Inflammatory macrophage treated with lipopolysaccharide for 4 hours (primary cell): ENCODE measurements at places on chromosomes 6 and 20.

GRCh38 chr6:67683960-67684359, 951.1 kb upstream of the ADGRB3 start:
- no peak for DNase-seq

GRCh38 chr6:15501826-15502445, 160.9 kb downstream of the DTNBP1 start:
- no peak for DNase-seq

GRCh38 chr6:30570740-30571074, 535 bp upstream of the ABCF1 start:
- peak; percentile 61 for DNase-seq

- peak; percentile 71 for DNase-seq
Observed at GRCh38 chr6:26286168-26286877, 78.7 kb upstream of the BTN3A2 start.

- peak; percentile 59 for DNase-seq
Observed at GRCh38 chr20:38321959-38322598, 18.1 kb downstream of the BPI start.

GRCh38 chr6:133623621-133624020, 265.3 kb upstream of the TCF21 start:
- DNase-seq = no peak

- no peak for DNase-seq
Observed at GRCh38 chr20:9031991-9032390, 36.9 kb upstream of the PLCB4 start.

DNA sequence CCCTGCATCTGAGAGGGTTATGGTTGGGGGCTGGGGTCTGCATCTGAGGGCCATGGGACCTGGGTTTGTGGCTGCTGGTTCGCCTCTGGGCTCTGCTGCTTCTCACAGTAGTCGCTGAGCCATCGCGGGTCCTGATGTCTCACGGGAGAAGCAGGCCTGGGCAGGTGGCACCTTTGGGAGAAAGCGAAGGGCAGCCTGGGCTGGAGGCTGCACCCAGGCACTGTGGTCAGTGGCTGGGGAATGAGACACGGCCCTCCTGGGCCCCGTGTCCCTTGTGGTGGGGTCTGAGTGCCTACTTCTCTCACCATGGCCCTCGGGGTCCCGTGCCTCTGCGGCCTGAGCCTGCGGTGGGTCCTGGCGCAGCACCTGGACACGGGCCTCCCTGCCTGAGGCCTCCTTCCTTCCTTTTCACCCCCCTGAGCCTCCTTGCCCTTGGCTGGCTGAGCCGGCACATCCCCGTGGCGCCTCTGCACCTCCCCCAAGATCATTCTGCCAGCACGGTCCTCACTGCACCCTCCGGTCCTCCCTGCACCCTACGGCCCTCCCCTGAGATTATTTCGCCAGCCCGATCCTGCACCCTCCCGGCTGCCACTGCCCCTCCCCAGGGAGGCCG, 206.0 kb downstream of the ERMARD start:
- DNase-seq = no peak

GRCh38 chr6:95636552-95637431, 59.5 kb downstream of the MANEA start:
- no peak for DNase-seq

DNA sequence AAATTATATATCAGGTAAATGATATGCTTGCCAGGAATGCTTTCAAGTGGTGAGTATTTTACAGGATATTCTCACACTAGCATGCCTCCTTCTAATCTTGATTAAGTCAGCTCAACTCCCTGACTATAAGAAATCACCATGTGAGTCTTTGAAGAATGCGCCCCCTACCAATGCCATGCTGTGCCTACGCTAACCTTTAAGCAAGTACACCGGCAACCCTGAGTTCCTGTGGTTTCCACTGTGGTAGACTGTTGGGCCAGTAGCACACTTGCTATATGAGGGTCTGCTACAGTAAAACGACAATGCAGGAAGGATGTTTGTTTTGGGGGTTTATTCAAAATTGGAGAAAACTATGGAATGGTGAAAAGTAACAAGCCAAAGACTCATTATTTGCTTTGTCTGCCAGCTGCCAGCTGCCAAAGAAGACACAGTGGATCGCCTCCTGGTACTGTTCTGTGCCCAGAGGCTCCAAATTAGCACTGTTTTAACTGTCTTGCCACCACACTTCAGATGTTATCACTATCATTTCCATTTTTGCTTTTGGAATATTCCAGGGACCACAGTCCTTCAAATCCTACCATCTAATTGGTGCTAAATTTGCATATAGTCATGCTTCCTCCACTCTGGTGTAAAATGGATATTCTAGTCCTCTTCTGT, 333.5 kb downstream of the RNGTT start:
- no peak for DNase-seq

GRCh38 chr6:136784910-136785746, 7.1 kb downstream of the MAP3K5 start:
- DNase-seq = peak; percentile 87

GRCh38 chr6:10441655-10442009, 26.8 kb upstream of the TFAP2A start:
- no peak for DNase-seq

DNA sequence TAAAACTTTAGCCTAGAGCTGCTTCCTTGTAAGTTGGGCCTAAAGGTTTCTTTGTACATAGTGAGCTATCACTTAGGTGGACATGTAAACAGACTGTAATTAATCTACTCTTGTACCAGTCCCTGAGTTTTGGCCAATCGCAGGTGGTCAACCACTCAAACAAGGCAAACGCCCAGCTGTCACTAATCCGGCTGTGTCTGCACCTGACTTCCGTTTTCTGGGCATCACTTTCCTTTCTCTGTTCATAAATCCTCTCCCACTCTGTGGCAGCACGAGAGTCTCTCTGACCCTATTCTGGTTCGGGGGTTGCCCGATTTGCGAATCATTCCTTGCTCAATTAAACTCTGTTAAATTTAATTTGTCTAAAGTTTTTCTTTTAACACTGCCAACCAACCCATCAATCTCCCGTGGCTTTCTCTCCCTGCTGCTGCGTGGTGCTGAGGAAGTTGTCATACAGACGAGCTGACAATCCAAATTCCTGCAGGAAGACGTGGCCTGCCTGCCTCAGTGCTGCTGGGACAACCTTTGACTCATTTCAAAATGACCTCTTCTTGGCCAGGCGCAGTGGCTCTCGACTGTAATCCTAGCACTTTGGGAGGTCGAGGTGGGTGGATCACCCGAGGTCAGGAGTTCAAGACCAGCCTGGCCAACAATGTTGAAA, 206.3 kb downstream of the QKI start:
- DNase-seq = no peak

DNA sequence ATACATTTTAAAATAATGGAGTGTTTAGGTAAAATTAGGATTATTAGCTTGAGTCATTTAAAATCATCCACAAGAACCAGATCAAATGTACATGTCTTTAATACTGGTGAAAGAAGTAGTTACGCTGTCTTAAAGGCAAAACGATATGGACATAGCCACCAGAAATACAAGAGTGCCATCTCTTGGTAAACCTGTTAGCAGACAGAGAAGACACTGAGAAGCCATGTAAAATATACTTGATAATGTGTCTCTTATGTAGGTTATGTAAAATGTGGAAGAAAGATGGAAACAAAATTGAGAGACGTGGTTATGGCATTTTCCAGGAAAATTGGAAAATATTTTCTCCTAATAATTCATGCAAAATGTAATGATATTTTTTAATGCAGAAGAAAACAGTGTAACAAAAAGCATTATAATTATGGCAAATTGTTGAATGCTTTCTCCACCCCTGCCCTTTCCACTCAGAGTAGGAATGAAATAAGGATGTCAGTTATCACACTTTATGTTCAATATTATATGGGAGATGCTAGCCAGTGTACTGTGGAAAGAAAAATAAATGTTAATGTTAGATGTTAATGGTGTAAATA, 12.2 kb upstream of the SLC17A2 start:
- peak; percentile 57 for DNase-seq

DNA sequence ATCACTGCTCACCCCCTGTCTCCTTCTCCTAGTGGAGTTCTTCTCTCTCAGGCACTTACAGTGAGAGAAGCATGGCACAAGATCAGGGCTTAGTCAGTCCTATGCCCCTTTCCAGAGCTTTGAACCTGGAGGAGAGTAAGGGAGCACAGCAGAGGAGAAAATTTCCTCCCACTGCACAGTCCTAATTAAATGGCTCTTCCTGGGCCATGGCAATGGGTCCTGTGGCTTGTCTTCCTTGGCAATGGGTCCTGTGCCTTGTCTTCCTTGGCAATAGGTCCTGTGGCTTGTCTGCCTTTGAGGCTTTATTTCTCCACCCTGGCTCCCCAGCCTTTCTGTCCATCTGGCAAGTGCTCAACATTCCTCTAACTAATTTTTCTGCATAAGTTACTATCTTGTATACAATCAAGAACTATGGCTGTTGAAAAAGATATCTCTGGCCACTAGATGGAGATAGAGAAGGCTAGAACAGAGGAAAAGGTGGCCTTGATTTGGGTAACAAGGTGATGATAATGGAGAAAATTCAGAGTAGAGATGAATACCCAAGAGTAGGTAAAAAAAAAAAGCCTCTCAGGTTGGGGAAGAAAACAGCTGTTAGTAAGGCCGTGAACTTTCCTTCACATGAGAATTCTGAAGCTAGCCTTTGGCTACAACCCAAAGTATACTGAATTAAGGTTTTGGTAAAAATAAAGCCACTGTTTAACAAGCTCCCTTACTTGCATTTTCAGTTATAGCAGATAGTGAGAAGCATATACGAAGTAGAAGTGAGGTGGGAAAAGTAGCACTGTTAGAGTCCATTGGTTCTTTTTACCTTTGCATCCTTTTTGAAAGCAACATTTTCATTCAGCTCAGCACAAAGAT, 504.9 kb downstream of the DOK5 start:
- no peak for DNase-seq

- no peak for DNase-seq
Observed at GRCh38 chr6:30447237-30447636, 42.1 kb upstream of the HLA-E start.

DNA sequence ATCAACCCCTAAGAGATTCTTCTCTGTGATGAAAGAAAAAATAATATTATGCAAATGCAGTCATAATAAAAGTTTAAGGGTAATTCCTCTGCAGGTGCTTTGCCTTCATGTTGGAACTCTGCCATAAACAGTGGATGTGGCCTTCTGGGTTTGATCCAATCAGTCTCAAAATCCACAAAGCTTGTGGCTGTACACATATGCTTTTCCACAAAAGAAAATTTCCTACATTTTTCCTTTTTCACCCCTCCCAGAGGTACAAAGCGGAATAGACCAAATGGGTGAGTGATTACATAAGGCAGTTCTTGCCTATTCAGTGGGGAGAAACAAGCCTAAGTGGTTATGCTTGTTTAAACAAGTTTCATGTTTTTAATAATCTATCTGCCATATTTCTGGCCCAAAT, 16.7 kb downstream of the CALHM5 start:
- no peak for DNase-seq

- no peak for DNase-seq
Observed at GRCh38 chr6:16803294-16804200, 42.3 kb upstream of the ATXN1 start.

- DNase-seq = no peak
Observed at GRCh38 chr6:45477790-45478189, 100.1 kb upstream of the SUPT3H start.

- no peak for DNase-seq
Observed at GRCh38 chr6:34233867-34234266, 2.8 kb upstream of the HMGA1 start.

DNA sequence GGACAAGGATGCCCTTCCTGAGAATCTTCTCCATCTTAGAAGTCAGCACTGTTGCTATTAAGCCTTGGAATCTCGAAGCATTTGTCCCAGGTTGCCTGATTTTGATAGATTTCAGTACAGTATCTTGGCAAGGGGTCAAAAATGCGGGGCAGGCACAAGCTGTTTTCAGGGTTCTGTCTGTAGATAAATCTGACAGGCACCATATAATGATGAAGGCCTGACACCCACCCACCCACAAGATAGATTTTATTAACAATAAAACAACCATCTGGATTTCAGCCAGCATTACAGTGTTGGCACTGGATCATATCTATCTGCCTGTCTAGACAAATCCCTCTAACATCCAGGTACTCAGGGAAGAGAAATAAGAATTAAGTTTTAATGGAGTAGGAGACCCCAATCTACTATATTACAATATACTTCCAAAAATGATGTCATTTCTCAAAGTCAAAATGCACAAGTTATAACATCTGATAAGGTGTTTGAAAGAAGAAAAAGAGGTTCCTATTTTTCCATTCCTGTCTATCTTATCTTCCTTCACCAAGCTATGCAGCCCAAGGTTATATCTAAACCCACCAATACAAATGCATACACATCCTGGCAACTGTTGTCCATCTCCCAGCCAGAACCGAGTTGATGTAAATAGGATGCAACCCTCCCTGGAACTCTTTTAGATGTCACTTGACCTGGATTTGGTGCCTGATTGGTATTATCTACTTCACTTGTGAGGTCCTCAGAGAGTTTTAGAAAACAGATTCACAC, 10.7 kb downstream of the NEDD9 start:
- DNase-seq = no peak

DNA sequence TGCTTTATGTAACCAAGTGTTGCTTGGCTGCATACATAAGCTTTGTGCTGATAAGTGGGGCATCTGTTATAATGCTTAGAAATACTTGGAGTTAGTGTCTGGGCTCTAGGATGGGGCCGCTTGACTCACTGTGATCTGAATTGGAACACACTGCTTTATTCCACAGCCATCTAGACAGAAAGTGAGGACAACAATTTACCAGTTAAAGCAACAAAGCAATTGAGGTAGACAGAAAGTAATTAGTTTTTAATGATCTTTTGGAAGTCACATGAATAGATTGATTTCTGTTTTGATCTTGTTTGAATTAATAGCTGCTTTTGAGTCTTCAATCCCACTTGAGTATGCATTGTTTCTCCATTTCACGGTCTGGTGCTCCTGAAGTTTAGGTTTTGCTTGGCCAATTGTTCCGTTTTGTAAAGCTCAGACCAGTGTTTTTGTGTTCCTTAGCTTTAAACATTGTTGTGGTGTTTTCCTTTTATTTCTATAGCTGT, 157.5 kb downstream of the TRMT11 start:
- no peak for DNase-seq

DNA sequence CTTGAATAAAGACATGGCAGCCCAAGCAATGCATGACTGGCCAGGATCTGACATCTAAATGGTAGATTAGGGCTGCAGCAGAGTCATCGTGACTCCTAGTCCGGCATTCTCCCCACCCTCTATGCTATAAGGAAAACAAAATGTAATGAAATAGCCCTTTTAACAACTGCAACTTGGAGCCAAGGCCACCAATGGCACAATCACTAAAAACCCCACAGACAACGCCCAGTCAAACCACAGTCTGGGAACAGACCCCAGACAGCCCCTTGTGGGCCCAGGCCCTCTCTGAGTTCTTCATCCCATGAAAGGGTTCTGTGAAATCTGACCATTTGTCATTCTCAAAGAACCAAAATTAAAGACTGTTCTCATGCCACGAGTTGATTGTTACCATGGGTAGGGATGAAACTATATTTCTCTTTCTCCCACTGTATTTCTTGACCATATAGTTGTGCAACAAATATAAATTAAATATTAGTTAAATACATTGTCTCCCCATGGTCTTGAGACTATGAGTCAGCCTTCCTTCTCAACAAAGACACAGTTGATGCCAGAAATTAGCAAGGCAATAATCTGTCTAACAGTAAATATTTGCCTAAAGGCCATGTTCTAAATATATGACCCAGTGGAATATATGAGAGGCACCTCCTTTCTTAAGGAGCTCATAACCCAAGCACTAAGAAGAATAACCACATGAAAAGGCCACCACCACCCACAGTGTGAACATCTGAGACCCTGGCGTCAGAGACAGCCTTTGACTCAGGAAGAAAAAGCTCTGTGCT, 85.6 kb upstream of the SSTR4 start:
- no peak for DNase-seq
